Fibroblast of skin of right quadriceps (primary cell): ENCODE measurements at places on chromosomes 6 and 20.

DNA sequence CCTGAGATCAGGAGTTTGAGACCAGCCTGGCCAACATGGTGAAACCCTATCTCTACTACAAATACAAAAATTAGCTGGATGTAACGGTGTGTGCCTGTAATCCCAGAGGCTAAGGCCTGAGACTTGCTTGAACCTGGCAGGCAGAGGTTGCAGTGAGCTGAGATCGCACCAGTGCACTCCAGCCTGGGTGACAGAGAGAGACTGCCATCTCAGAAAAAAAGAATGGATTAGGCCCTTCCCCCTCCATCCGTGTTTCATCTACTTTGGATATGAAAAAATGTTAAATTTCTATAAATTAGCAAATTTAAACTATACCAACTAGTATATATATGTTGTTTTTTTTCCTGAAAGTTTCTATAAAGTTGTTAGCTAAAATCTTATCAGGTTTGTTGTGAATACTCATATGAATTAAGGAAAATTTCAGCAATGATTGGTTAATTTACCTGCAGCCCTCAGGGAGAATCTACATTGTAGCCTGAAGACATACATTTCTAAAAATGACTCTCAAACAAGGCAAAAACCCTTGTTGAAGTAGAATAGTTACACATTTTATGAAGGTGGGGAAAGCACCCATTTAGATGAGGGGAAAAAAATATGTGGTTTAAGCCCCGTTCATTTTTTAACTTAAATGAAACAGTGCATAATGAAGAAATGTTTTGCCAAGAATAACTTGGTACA is 120.9 kb downstream of the TIAM2 start:
- DNase-seq: no peak

DNA sequence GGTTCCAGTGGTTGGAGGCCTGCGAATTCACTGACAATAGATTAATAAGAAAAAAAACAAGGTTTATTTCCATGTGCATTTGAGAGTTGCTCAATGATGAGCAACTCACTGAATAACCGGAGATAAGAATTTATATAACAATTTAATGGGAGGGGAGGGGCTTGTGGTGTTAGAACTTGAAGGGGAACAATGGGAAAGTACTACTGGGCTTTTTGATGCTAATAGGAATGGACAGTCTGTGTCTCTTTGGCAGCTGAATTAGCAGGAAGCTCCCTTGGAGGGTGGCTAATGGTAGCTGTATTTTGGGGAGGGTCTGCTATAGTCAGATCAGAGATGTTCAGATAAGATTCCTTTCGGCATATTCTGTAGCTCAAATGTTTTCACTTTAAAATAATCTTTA is 62.4 kb upstream of the GMDS start:
- no peak for DNase-seq

- no peak for DNase-seq
Observed at GRCh38 chr20:24043294-24043693, 54.7 kb upstream of the GGTLC1 start.

GRCh38 chr20:50584687-50585086 is 74.5 kb downstream of the PTPN1 start:
- DNase-seq: no peak

DNA sequence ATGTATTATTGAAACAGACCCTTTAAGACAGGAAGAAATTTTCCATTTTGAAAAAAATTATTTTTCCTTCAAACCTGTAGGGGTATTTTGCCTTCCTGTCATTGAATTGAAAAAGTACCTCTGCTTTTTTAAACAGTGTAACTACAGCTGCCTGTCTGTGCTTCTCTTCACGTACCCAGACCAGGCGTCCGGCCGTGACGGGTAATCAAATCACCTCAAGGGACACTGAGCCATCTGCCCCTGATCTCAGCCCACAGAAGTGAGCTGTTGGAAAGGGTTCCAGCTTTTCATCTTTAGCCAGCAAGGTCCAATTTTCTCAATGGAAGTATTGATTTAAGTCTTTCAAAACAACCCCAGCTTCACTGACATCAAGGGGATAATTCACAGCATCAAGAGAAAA is 58.0 kb downstream of the SLC35D3 start:
- DNase-seq: no peak

DNA sequence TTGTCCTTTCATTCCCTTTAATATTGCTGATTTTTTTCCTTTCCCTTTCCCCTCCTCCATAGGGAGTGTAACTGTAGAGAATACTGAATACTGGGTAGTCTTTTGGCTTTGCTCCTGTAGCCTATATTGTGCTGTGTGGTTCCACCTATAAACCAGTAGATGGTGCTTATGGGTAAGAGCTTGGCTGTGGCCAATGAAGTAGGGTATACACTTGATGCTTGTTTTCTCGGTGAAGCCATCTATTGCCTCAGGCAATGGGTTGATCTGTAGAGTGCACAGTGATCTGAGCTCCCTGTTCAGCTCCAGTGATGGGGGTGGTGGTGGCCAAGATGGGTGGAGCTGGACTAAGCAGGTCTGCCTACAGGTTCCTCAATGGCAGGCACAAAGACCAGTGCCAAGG is 203.3 kb upstream of the IMPG1 start:
- DNase-seq: no peak
